Calu3 (cell line): ENCODE measurements at places on chromosomes 12 and 14.

- DNase-seq = no peak
Observed at GRCh38 chr14:100777366-100777817, 48.5 kb upstream of the MEG3 start.

GRCh38 chr12:29907461-29907860 lies 123.7 kb upstream of the TMTC1 start:
- DNase-seq = no peak

DNA sequence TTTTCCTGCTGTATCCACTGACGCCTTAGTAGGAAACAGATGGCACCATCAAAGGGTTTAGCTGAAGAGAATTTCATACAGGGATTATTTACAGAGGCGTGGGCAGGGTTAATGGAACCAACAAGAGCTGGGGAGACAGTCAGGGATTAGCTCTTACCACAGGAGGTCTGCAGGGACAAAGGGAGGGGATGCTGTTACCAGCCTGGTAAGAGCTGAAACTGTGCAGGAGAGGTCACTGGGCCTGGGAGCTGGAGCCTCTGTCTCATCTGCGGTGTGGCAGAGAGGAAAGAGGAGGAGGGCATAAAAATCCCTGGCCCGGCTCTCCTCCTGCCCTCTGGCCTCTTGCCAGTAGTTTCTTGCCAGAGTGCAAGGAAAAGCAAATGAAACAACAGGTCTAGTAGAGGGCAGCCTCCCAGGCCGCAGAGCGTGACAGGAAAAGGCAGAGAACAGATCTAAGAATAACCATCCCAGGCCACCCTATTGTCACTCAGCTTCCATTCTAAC lies 18.9 kb upstream of the POC1B start:
- peak; percentile 27 for DNase-seq

GRCh38 chr12:120238217-120238616 lies 27.3 kb downstream of the PXN start:
- DNase-seq = no peak

- DNase-seq = no peak
Observed at GRCh38 chr12:53950437-53950773, 4.3 kb upstream of the HOXC12 start.

GRCh38 chr12:106141452-106141851 lies 2.7 kb upstream of the NUAK1 start:
- DNase-seq = no peak

DNA sequence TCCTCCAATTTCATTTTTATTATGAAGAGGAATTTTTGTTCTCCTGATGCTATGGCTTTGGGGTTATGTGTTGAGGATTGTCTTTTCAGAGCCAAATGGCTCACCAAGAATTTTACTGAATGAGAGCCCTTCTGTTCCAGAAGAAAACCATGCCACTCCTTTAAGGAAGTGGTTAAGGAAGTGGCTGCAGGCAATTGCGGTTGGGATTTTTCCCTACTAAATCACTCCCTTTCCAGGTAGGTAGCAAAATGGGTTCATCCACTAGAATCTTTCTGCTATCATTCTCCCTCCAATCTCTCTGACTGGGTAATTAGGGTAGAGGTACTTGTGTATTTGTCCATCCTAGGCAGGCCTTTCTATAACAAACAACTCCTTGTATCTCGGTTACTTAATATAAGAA lies 163.1 kb downstream of the TTC8 start:
- peak; percentile 17 for DNase-seq

DNA sequence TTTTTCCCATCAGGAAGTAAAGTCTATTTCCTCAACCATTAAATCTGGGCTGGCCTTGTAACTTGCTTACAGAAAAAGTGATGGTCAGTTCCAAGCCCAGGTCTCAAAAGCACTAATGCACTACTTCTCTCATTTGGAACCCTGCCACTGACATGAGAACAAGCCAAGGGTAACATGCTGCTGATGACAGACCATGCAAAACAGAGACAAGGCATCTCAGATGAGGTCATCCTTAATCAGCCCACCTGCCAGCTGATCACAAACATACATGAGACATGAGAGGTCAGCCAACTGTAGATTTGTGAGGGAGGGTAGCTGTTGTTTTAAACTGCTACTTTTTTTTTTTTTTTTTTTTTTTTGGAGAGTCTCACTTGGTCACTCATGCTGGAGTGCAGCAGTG lies 16.2 kb downstream of the TWF1 start:
- DNase-seq = no peak

- DNase-seq = peak; percentile 19
Observed at GRCh38 chr12:115895247-115895646, 382.2 kb downstream of the MED13L start.

GRCh38 chr14:74829251-74829650 lies 46.7 kb downstream of the PROX2 start:
- no peak for DNase-seq

GRCh38 chr12:121860257-121860656 lies 1.6 kb upstream of the HPD start:
- no peak for DNase-seq

- peak; percentile 86 for DNase-seq
Observed at GRCh38 chr12:122399592-122400373, 22.7 kb downstream of the CLIP1 start.

- DNase-seq = no peak
Observed at GRCh38 chr12:21073129-21073528, 57.9 kb upstream of the SLCO1B1 start.

DNA sequence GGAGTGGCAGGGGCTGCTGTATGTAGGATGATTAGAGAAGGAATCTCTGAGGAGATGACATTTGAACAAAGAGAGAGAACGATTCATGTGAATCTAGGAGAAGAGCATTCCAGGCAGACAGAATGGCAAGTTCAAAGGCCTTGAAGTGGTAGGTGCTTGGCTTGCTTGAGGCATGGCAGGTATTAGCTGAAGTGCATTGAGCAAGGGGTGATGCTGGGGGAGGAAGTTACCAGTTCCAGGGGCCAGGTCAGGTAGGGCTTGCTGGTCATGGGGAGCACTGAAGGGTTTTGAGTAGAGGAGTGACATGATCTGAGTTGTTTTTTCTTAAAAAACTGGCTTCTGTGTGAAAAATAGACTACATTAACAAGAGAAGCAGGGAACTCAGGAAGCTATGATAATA lies 71.8 kb downstream of the SPATS2 start:
- DNase-seq = no peak

DNA sequence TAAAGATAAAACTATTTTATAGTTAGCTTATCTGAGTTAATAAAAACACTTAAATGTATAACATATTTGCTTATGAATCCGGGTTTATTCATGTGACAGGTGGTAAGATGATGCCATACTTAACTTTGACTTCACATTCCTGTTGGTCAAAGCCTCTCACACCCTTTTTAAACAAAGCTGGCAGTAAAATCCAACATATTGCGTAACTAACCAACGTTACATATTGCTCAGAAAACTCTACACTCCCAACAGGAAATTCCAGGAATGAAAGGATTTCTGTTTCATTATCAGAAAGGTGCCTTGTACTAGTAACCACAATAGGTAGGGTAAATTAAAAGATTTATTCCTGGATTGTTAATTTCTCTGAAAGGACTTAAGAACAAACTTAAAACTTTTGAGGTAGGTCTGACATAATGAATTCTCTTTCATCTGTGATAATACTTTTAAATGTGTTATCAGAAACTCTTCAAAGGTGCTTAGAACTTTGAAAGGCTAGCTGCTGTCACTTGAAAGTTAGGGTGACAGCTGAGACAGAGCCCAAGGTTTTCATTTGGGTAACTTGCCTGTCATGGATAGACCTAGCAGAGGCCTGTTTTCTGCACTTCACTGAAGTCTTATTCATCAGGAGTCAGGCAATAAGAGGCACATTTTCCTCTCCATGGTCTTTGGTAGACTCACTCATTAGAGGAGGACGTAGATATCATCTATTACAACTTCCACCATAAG lies 23.8 kb upstream of the CATSPERB start:
- DNase-seq = peak; percentile 32

- no peak for DNase-seq
Observed at GRCh38 chr12:104712968-104713367, 245.1 kb downstream of the SLC41A2 start.

DNA sequence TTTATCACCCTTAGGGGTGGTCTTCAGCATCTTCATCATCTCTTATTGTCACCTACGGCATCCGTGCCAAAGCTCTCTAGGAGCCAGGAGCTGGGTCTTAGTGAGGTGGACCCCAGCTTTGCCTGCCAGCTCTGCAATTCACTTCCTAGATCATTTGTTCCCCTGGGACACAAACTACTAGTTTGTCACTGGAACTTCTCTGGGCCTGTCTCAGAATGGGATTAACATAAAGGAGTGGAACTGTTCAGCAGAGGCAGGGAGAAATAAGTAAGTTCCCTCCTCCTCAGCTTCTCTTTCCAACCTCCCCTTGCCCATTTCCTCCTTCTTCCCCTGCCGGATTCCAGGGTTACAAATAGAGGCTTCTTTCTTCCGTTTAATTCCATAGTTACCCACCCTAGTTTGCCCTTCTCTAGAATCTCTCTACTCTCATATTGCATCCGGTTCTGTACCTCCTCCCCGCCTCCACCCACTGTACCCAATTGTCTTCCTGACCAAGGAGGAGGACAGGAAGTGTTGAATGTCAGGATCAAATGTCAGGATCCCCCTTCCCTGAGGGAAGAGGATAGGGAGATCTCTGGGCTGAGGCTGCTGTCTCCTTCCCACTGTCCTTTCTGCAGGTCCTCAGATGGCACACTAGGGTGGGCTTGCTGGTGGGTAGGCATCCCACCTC lies 25.0 kb downstream of the LARP4 start:
- DNase-seq = no peak

DNA sequence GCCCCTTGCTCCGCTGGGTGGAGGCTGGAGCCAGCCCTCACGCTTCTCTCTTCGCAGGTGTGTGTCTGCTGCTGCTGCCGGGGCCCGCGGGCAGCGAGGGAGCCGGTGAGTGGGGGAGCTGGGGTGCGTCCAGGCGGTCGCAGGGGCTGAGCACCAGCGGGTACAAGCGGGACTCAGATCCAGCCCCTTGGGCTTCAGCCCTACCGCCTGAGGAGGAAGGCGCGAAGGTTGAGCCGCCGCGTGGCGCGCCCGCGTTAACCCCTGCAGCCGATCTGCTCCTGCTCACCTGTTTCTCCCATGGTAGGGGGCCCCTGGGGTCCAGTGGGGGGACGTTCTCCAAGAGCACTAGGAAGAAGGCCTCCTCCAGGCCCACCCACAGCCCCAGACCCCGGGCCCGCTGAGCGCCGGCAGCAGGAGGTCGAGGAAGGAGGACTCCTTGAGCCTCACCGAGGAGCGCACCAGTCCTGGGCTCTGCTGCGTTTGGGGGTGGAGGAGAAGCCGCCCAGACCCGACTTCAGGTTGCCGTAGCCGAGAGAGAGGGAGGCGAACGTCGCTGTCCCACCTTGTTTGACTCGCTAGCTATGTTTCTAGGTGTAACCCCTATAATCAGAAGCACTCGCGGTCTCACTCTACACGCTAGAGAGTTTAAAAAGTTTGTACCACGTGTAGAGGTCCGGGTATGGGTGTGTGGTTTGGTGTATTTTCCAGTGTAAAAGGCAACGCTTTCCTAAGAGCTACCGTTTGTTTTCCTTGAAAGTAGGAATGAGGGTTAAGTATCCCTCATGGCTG lies 834 bp downstream of the COCH start:
- DNase-seq = peak; percentile 18

DNA sequence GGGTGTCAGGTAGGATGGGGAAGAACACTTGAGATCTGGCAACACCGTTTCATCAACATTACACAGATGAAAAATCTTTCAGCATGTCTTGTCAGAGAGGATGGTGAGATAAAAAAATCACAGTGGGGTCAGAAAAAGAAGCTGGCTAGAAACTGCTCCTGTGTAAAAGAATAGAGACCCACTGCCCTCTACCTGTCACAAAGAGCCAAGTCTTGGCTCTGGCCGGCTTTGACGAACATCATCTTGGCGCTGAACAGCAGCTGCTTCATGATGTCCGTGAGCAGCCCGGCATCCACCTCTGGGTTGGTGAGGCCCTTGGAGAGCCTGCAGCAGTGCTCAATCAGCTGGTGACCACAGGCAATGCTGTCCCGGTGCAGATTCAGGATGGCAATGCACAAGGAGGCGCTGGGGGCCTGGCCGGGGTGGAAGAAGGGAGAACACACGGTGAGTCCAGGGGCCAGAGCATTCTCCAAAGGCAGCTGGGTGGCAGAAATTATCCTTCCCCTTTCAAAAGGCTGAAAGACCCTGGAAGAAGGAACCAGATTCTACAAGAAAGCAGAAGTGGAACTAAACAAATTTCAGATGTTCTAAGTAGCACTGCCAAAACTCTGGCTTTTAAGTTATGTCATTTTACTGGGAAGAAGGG lies 50.2 kb downstream of the ZFYVE26 start:
- no peak for DNase-seq

- peak; percentile 68 for DNase-seq
Observed at GRCh38 chr14:100900837-100901390, 2.6 kb downstream of the RTL1 start.

DNA sequence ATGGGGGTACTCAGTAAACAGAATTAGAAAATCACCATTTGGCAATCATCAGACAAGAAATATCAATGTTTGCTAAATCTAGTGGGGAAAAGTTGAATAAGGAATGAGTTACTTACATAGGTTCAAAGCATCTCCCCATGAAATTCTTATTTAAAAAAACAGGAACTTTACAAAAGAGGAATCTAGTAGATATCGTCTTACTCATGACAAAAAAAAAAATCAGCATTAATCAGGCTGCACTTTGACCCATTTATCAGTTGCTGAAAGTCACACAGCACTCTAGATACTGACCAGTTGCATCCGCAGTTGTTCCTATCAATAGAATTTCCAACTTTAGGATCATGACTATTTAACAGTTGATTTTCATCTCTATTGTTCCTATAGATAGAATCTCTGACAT lies 5.8 kb upstream of the DICER1 start:
- no peak for DNase-seq

DNA sequence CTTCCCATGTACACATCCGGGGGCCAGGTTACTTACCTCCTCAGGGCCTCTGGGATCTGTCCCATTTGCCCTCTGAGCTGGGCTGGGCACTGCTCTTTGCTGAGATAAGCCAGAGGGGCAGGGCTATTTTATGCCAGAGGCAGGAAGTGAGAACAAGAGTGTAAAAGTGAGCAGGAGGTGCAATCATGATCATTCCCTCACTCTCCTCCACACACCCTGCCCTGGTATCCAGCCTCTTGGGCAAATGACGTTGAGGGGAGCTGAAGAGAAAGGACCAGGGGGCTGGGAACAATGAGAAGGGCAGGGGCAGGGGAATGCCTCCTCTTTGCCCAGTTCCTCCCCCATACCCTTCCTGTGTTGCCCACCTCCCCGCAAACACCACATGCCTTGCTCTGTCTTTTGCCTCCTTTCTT lies 4.2 kb downstream of the LPAR5 start:
- DNase-seq = no peak

GRCh38 chr12:58888131-58888783 lies 32.0 kb downstream of the LRIG3 start:
- no peak for DNase-seq

DNA sequence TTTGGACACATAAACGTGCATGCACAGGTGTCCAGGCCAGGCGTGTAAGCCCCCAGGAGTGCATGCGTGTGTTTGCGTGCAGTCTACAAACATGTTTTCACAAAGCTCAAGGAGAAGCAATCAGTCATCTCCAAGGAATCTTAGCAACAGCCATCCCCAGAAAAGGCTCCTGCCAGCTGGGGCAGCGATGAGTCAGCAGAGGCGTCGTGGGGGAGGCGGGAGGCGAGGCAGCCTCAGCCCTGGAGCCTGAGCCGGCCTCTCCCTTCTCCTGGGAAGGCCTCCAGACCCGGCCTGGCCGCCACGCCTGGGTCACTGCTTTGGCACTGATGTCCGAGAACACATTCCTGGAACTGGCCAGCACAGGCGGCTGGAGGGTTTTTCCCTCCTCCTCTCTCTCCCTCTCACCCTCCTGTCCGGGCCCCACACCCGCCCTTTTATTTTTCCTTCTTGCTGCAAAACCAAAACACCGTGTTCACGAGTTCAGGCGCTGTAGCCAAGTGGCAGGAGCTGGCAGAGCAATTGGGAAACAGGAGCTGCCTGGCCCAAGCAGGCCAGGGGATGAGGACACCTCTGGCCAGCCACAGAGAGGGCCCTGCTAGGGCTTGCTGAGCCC lies 92.7 kb downstream of the LRRC74A start:
- peak; percentile 92 for DNase-seq
